ENCODE measurements at places on chromosomes 16 and 17.
A peak's percentile ranks its signal among the peaks of the same experiment; 100 is the strongest.

GRCh38 chr16:30964574-30965226 is 7.1 kb downstream of the SETD1A start:
- DNase-seq: no peak

DNA sequence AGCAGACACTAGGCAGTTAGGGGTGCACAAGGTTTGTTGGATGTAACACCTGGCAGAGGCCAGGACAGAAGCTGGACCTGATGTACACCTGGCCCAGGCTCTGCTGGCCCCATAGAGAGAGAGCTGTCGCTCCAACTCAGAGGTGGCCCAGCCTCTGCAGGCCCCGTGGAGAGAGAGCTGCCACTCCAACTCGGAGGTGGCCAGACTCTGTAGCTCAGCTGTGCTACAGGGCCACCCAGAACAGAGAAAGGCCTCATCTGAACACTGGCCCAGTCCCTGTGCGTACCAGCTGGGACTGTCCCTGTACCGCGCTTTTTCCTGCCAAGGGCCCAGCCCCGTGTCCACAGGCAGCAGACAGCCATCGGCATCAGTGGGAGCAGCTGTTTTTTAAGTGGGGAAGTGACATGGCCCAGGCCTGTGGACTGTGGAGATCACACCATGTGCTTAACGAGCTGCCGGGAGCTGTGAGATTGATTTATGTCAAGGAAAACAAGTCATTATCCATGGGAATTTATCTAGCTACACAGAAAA is 176.4 kb upstream of the CHMP6 start:
- peak; percentile 55 for DNase-seq

DNA sequence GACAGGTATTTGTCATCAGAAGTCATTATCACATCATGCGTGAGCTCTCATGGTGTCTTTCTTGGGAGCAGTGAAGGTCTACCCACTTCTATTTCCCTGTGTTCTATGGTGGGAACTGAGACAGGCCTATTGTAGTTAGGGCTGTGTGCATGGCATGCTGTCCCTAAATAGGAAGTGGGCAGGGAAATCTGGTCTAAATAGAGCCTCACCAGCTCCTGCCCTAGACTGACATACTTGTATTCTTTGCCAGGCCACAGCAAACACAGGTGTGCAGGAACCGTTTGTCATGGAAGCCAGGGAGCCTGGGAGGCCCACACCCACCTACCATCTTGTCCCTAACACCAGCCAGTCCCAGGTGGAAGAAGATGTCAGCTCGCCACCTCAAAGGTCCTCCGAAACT is 10.1 kb downstream of the SLC7A6 start:
- no peak for DNase-seq

DNA sequence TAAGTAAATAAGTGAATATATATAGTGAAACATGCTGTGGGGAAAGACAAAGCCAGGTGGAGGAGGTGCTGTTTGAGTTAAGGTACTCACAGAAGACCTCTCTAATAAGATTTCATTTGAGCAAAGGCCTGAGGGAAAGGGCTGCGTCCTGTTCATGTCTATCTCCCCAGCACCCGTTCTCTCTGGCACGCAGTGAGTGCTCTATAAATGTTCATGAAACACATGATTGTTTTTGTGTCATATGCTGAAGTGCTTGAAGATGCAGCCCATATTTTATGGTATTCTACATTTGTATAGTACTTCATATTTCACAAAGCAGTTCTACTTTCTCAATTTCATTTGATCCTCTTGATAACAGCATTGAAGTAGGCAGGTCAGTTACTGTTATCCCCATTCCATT is 990 bp downstream of the VWA3A start:
- DNase-seq: no peak

- peak; percentile 88 for DNase-seq
Observed at GRCh38 chr16:57061084-57061905, 31.1 kb upstream of the CPNE2 start.
